Effector CD4-positive, alpha-beta T cell (primary cell): ENCODE measurements at places on chromosomes 4 and X.

DNA sequence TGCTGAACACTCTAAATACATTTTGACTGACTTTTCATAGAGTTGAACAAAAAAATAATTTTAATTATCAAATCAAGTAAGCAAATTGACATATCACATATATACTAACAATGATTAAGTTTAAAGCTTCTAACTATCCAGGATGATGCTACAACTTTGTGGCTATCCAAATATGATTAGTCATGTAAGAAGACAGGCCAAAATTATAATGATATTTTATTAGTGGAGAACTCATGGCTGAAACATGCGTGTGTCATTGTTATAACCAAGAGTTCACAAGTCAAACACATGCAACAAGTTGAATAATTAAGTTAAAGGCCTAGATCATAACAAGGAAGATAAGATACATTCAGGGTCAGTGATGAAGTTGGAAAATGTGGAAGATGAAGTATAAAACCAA, 346.8 kb downstream of the FSTL5 start:
- no peak for DNase-seq

DNA sequence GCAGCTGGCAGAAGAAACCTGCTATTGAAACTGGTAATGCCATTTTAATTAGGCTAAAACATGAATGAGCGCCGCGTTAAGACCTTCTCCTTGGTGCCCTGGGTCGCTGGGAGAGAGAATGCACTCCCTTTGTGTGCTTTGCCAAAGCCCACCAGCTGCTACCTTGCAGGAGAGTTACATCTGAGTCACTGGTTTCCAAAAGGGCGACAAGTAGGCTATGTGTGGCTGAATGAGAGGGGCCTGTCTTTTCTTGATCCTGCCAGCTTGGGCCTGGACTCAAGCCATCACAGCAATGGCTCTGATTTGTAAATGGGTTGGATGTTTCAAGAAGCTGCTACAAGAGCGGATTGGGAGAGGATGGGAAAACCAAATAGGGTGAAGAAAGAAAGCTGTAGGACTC, 81.5 kb downstream of the NHS start:
- no peak for DNase-seq

DNA sequence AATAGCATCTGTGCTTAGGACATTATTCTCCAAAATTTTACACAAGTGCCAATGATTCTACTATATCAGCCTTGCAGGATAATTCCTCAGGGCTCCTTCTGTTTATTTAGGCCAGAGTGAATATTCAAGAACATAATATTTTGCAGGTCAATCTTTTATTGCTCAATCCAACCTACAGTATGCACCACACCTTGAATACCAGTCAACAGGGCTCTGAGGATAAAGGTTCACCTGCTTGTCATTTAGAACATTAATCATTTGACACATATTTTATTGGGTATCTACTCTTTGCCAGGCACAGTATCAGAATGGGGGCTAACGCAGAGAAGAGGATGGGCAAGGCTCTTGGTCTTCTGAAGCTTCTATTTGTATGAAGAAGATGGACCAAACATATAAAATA, 66.2 kb upstream of the SHISA3 start:
- DNase-seq, result no peak

GRCh38 chr4:186485561-186486062, 69.8 kb downstream of the MTNR1A start:
- DNase-seq, result no peak

GRCh38 chr4:186931519-186931918, 207.9 kb upstream of the FAT1 start:
- DNase-seq, result no peak

- no peak for DNase-seq
Measured at GRCh38 chrX:115490814-115491213, 70.2 kb upstream of the PLS3 start.

- no peak for DNase-seq
Measured at GRCh38 chr4:88831031-88831430, 133.4 kb upstream of the NAP1L5 start.

- no peak for DNase-seq
Measured at GRCh38 chrX:38879631-38880220, 78.5 kb downstream of the MID1IP1 start.

DNA sequence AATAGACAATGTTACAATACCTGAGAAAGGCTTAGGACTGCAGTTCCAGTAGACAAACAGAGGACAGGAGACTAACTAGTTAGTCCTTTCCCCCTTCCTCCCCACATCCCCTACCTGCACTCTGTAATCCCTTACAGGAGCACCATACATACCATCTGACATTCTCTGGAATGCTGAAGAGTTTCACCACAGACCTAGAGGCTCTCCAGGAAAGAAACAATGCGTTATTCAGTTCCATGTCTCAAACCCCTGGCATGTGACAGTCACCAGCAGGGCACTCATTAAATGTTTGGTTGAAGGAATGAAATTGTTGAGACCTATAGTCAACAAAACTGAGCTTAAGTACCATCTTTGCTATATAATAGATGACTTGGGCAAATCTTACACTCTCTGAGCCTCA, 100.2 kb upstream of the USP38 start:
- no peak for DNase-seq

DNA sequence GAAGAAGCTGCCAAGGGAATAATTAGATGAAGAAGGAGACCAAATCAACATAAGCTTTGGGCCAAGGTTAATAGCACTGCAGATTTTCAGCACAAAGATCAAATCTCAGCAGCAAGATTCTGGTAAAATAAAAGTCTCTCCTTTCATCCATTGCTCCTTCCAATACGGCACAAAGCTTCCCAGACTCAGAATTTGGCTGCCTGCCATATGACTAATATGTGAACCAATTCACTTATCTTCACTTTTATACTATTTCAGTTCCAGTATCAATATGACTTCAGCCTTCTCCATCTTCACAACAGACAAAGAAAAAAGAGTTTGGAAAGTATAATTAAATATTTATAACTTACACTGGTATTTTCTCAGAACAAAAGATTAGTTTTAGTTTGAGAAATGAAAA, 978.3 kb upstream of the GRID2 start:
- no peak for DNase-seq

- no peak for DNase-seq
Measured at GRCh38 chrX:135923353-135923752, 29.8 kb downstream of the SAGE1 start.

GRCh38 chr4:64464581-64464980, 55.3 kb upstream of the TECRL start:
- no peak for DNase-seq

DNA sequence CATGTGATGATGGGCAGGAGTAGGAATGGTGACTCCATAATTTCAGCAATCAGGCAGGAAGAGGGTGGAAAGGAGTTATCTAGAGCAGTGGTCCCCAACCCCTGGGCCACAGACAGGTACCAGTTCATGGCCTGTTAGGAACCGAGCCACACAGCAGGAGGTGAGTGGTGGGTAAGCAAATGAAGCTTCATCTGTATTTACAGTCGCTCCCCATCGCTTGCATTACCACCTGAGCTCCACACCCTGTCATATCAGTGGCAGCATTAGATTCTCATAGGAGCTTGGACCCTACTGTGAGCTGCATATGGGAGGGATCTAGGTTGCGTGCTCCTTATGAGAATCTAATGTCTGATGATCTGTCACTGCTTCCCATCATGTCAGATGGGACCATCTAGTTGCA, 1.4 kb upstream of the TLR10 start:
- no peak for DNase-seq

- no peak for DNase-seq
Measured at GRCh38 chr4:41747230-41748055, 1.1 kb downstream of the PHOX2B start.

- DNase-seq, result no peak
Measured at GRCh38 chr4:38023347-38024205, 63.4 kb downstream of the PTTG2 start.

DNA sequence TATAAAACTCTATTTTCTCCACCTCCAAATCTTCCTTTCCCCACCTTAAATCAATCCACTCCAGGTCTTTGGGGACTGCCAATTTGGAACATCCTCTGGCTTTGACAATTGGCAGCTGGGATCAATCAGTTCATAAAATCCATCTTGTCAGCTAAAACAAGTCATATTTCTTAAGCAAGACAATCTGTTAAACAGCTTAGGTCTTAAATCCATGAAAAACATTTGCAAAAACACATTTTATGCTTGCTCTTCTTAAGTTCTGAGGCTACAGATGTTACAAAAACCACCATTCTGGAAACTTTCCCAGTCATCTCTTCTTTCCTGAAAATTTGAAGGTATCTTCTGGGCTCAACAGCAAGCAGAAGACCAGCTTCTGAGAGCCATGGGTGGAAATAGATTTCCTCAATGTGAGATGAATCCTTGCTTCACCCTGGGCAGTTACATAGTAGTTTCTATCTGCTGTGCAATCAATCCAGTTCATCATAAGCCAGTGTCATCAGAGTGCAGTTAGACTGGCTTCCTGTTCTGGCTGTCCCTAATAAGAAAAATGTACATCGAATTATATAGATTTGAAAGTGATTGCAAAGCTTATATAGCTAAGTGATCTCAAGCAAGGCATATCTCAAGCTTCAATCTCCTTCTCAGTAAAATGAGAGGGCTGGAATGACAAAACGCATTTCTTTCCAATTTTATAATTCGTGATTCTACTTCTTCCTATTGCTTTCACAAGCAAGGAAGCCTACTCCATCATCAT, 402.7 kb upstream of the INTU start:
- no peak for DNase-seq

DNA sequence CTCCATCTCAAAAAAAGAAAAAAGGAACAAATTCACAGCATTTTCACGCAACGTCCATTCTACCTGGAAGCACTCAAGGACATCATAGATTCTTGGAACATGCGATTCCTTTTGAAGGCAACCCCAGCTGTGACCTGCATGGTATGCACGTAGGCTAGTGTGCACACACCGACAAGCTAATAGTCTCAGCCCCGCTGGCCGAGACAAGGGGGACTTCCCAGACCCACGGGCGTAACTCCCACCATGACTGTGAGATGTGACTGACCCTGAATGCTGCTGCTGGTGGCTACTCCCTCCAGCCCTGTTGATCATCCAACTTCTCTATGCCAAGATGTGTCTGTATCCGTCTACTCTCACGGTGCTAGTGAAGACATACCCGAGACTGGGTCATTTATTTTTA, 78.3 kb downstream of the CRLF2 start:
- DNase-seq, result no peak

DNA sequence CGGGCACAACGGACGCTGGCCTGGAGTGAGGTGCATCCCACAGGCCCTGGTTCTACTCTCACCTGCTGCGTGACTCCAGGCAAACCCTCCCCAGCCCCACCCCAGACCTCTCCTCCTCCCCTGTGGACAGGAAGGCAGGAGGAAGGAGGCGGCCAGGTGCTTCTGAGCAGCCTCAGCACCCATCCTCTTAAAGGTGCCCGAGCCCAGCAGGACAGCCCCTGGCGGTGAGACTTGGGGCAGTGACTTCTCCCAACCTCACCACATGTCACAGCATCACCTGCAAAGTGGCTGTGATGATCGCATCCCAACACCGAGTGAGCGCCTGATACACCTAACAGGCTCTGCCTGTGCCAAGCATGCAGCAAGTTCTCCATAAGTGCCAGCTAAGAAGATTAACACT, 17.1 kb upstream of the MAN2B2 start:
- DNase-seq, result no peak

GRCh38 chrX:10945498-10945897, 165.6 kb upstream of the HCCS start:
- DNase-seq, result no peak

- no peak for DNase-seq
Measured at GRCh38 chr4:37595875-37596680, 90.1 kb downstream of the RELL1 start.

GRCh38 chr4:16893141-16893651, 5.2 kb downstream of the LDB2 start:
- no peak for DNase-seq

- DNase-seq, result no peak
Measured at GRCh38 chr4:1192091-1192492, 19.7 kb upstream of the SPON2 start.

- no peak for DNase-seq
Measured at GRCh38 chr4:86386201-86386600, 26.3 kb upstream of the MAPK10 start.

- DNase-seq, result no peak
Measured at GRCh38 chrX:27976284-27976683, 5.0 kb downstream of the DCAF8L1 start.

DNA sequence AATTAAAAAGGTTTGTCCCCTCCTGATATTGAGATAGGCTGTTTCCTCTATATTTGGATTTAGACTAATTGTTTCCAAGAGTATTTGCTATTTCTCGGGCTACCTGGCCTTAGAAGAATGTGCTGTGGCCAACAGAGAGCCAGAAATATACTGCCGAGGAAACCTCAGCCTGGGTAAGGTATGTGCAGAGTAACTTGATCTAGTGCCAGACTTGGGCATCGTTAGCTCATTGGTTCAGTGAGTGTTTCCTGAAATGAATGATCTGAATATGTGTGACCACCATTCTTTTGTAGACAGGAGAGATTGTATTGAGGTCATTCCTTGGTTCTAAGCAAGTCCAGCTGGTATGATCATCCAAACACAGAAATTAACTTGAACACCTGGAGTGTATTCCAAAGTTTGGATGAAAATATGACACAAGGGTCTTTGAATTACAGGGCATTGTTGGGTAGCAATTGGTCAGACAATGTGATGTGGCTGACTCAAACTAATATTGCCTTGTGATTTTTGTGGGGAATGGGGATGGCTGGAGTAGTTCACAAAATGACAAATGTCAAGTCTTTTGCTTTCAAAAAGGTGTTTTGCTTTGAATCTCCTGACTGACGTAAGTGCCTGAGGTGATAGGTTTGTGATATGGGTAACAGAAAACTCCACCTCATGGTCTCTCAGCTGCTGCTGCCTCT, 100.2 kb upstream of the CXCL13 start:
- DNase-seq, result no peak

DNA sequence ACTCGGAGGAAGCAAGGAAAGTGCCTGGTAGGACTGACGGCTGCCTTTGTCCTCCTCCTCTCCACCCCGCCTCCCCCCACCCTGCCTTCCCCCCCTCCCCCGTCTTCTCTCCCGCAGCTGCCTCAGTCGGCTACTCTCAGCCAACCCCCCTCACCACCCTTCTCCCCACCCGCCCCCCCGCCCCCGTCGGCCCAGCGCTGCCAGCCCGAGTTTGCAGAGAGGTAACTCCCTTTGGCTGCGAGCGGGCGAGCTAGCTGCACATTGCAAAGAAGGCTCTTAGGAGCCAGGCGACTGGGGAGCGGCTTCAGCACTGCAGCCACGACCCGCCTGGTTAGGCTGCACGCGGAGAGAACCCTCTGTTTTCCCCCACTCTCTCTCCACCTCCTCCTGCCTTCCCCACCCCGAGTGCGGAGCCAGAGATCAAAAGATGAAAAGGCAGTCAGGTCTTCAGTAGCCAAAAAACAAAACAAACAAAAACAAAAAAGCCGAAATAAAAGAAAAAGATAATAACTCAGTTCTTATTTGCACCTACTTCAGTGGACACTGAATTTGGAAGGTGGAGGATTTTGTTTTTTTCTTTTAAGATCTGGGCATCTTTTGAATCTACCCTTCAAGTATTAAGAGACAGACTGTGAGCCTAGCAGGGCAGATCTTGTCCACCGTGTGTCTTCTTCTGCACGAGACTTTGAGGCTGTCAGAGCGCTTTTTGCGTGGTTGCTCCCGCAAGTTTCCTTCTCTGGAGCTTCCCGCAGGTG, 637 bp downstream of the AR start:
- DNase-seq, result no peak

GRCh38 chrX:44080083-44080482, 106.9 kb upstream of the NDP start:
- no peak for DNase-seq
